ENCODE measurements at places on chromosomes 4 and X. TPM values are rescaled to one million over a fixed set of nuclear protein-coding genes. Genes with fewer than 3 reads are reported as not detected.

GRCh38 chr4:64975177-64975576 is 565.9 kb upstream of the TECRL start:
- H3K27ac ChIP-seq, result no peak overlapping the region
- no peaks in the 10 kb centered on the region for H3K4me1 ChIP-seq
- no peak for DNase-seq
- no peaks in the 10 kb centered on the region for H3K36me3 ChIP-seq
- H3K27me3 ChIP-seq, result no peaks in the 10 kb centered on the region

Gene CXCL8
- total RNA-seq, result 0.18 TPM

DNA sequence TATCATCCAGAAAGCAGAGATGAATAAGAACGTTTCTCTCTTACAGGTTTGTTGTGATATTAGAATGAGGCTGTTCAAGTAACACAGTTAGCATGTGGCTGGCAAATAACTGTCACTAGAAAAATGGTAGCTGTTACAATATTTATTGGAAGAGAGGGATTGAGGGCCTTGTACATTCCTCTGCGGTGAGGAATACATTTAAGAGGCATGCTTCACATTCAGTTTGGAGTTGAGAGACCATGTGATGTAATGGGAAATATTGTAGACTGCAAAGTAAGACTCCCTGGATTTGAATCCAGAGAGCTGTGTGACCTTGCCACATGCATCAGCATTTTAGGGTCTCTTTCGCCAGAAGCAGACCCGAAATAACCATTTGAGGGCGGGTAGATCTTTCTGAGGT is 104.8 kb upstream of the KIT start:
- DNase-seq, result no peak
- H3K27ac ChIP-seq, result no peak overlapping the region
- H3K4me3 ChIP-seq, result no peak overlapping the region
- H3K4me1 ChIP-seq, result no peaks in the 10 kb centered on the region
- no peaks in the 10 kb centered on the region for H3K36me3 ChIP-seq

DNA sequence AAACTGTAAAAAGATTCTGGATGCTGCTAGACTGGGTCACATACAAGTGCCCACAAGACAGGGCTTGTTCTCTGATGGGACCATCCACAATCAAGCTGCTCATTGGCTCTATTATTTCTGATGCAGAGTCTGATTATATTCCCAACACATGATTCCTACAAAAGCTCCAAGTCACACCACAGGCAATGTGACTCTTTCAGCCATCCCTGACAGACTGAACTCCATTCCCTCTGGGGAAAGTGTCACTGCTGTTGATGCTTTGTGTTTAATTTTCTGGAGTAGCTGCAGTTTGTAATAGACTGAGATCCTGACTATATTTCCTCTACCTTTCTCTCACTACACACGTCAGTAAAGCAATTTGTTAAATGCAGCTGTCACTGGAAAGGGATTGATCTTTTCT is 55.4 kb upstream of the BCLAF3 start:
- no peak overlapping the region for H3K4me3 ChIP-seq
- H3K36me3 ChIP-seq, result no peaks in the 10 kb centered on the region
- DNase-seq, result no peak
- H3K27ac ChIP-seq, result no peak overlapping the region

Gene PCDH10
- total RNA-seq, result not detected

DNA sequence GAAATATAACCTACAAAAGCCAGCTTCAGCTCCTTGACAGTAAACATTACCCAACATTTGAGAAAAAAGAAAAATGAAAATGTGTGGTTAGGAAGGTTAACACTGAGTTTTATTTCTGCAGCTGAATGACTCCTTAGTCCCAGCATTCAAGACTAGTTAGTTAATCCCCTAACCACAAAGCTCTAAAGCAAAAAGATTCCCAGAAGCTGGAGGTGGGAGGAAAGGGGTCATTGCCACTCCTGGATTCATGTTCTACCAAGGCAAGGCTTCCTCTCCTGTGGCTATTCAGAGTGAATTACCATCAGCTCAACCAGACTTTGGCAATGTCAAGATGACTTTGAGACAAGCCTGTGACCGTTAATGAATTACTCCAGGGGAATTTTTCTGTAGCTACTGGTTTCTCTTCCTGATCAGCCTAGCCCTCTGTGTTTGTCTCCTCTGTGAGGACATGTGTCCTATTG is 63.6 kb downstream of the HADH start:
- no peak for DNase-seq
- peaks cover 87% of the 10 kb centered on the region for H3K4me1 ChIP-seq
- H3K27me3 ChIP-seq, result no peaks in the 10 kb centered on the region
- H3K4me3 ChIP-seq, result no peak overlapping the region
